ENCODE measurements at places on chromosomes 3 and 15.

DNA sequence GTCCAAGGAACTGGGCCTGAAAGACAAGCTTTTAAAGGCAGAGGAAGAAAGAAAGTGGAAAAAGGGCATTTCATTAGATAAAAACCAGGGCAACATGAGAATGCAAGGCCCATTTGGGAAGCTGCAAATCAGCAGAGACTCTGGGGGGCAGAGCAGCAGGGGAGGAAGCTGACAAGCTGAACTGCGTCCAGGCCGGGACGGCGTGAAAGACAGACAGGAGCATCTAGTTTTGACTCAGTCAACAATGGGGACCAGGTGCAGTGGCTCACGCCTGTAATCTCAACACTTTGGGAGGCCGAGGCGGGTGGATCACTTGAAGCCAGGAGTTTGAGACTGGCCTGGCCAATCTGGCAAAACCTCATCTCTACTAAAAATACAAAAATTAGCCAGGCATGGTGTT lies 69.9 kb downstream of the CDC25A start:
- no peak for DNase-seq

- DNase-seq = no peak
Observed at GRCh38 chr3:128280481-128281052, 127.3 kb downstream of the EEFSEC start.

GRCh38 chr3:58573640-58574039 lies 3.6 kb downstream of the FAM107A start:
- DNase-seq = no peak

DNA sequence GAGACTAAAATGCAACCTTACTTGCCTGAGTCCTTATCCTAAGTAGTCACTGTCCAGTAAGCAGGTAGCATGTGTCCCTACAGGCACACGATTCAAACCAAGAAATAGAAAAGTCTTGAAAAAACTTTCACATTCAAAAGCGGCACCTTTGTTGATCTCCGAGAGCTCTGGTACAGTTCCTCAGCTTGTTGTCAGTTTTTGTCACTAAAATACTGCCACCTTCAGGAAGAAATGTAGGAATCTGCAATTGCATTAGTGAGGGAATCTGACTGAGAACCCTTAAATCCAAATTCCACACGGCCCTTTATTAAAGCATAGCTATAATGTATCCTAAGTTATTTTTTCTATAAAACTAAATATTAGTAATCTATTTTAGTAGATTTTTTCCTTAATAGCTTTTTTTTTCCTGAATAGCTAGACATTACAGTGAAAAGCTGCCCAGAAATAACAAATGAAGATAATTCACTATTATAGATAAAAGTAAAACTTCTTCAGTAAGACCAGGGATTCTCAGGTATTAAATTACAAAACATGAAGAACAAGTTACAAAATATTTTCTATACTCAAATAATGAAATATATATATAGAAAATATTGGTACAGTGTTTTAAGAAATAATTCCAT lies 44.0 kb downstream of the CCDC54 start:
- DNase-seq = no peak

- DNase-seq = no peak
Observed at GRCh38 chr15:29440541-29440940, 170.9 kb upstream of the NSMCE3 start.

GRCh38 chr15:78642331-78642730 lies 1.3 kb upstream of the CHRNB4 start:
- no peak for DNase-seq

DNA sequence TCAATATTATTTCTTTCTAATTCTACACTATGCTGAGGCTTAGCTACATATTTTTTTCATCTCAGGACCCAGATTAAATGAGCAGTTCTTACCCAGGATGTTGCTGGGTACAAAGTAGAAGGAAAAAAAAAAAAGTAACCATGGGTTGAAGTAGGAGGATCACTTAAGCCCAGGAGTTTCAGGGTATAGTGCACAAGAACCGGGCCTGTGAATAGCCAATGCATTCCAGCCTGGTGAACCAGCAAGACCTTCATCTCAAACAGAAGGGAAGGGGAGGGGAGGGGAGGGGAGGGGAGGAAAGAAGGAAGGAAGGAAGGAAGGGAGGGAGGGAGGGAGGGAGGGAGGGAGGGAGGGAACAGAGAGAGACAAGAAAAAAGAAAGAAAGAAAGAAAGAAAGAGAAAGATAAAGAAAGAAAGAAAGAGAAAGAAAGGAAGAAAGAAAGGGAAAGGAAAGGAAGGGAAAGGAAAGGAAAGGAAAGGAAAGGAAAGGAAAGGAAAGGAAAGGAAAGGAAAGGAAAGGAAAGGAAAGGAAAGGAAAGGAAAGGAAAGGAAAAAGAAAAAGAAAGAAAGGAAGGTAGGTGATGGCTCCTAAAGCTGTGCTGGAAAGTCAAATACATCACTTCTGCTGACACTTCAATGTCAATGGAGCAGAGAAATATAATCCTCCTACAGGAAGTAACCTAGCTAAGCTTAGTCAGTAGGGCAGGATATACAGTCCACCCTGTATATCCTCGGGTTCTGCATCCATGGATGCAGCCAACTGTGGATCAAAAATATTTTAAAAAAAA lies 206.8 kb upstream of the TGFBR2 start:
- no peak for DNase-seq

DNA sequence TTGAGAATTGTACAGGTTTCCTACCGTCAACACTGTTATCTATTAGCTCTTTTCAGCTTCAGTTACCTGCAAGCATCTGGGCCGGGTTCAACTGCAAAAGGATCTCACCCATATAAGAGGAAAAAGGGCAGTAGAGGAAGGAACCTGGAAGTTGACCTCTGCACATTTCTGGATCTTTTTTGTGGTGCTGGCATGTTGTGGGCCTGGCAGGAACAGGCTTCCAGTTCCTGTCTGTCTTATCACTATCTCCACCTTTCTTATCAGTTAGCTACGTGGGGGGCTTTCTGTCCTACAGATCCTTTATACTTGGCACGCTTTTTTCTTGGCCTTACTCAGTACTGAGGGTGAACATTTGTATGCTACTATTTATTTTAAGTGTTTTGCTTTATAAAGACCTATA lies 42.2 kb upstream of the TJP1 start:
- no peak for DNase-seq

- DNase-seq = no peak
Observed at GRCh38 chr3:53181024-53181371, 20.0 kb downstream of the PRKCD start.

- no peak for DNase-seq
Observed at GRCh38 chr3:55571913-55572312, 84.8 kb upstream of the WNT5A start.

GRCh38 chr3:98705694-98706093 lies 57.4 kb upstream of the ST3GAL6 start:
- no peak for DNase-seq

- DNase-seq = no peak
Observed at GRCh38 chr3:150605998-150606641, 3.0 kb downstream of the SELENOT start.

- no peak for DNase-seq
Observed at GRCh38 chr3:110494093-110494490, 577.5 kb upstream of the NECTIN3 start.

GRCh38 chr3:110420158-110420641 lies 651.4 kb upstream of the NECTIN3 start:
- no peak for DNase-seq

DNA sequence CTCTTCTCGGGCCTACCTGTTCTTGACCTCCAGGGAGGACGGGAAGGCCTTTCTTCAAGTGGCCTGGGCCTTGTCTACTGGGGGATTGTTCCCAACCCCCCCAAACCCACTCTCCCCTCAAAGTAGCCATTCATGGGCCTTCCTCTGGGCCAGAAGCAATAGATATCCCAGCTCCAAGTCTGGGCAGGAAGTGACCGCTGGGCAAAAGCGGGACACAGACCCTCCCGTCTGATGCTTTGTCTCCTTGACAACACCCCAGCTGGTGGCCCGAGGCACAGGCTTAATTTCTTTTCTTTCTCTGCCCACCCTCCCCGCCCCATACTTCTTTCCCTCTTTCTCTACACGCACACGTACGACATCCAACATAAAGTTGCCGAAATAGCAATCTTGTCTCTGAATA lies 41.4 kb upstream of the FEZF2 start:
- DNase-seq = no peak

- DNase-seq = no peak
Observed at GRCh38 chr15:91192690-91193377, 92.8 kb downstream of the SV2B start.

- no peak for DNase-seq
Observed at GRCh38 chr15:101827257-101827656, 15.3 kb downstream of the OR4F15 start.

DNA sequence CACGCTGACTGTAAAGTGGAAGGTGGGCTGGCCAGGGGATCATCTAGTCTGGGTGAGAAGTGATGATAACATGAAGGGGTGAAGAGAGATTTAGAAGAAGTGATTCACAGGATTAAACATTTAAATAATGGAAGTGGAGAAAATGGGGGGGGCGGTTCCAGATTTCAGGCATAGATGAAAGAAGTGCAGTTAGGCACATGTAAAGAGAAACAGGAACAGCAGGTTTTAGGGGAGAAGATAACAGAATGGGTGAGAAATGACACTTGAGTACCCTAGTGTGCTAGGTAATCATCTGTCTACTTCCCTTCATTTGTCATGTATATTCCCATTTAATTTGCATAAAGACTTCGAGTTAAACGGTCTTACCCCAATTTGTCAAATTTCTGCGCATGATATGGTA lies 15.3 kb downstream of the B3GNT5 start:
- no peak for DNase-seq

DNA sequence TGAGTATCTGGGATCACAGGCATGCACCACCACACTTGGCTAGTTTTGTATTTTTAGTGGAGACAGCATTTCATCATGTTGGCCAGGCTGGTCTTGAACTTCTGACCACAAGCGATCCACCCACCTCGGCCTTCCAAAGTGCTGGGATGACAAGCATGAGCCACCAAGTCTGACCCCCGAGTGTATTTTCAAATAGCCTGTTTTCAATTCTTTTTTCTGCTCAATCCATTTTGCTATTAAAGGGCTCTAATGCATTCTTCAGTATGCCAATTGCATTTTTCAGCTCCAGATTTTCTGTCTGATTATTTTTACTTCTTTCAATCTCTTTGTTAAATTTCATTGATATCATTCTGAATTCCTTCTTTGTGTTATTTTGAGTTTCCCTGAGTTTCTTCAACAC lies 5.8 kb downstream of the OR5H6 start:
- no peak for DNase-seq

DNA sequence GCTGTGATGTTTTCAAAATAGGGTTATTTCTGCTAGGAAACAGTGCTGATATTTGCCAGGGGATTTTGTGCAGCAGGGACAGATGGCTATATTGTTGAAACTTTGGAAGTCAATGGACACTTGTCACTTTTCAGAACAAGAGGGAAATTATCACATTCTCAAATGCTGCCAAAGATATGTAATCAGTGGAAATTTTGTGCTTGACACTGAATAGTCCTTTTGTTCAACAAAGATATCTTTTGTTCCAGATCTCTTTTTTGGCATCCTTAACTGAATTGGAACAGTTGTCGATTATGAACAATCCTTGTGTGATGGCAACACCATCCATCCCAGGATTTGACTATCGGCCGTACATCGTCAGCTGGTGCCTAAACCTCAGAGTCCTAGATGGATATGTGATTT lies 7.8 kb downstream of the CEP97 start:
- no peak for DNase-seq

GRCh38 chr3:64801856-64802255 lies 114.1 kb upstream of the ADAMTS9 start:
- DNase-seq = no peak

- no peak for DNase-seq
Observed at GRCh38 chr3:59659755-59660154, 609.9 kb upstream of the CFAP20DC start.

DNA sequence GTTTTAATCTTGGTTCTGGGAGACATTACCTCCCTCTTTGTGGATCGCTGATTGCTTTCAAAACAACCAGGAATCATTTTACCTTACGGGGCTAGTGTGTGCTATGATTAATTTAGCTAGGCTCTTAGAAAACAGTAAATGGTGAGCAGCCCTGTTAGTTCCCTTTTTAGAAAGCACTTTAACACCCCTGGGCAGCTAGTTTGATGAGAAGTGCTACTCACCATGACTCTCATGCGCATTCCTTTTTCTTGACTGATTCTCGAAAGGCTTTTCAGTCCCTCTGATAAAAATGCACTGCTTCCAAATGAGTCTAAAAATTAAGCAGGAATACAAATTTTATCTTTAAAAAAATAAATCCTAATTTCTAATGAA lies 75.3 kb upstream of the LEKR1 start:
- no peak for DNase-seq

DNA sequence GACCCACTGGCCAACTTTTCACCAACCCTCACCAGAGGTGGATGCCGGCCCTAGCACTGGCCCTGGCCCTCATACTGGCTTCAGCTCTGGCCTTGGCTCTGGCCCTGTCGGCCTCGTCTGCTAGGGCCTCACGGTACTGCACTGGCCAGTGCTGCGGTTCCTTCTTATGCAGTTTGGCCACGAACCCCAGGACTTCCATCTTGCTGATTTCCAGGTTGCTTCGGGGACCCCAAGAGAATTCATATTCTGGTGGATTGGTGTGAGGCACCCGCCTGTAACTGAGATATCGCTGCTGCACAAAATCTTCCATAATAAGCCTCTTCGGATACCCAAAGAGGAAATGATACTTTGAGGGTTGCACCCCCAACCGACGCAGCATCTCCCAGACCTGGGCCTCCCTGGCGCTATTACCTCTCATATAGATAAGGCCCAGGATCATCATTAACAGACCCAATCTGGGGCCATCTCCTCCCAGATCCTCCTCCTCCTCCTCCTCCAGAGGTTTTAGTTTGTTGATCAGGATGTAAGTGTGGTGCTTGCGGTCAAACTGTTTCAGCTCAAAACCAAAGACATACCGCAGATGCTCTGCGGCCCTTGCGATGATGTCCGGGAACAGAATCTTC lies 883 bp downstream of the MAGEF1 start:
- no peak for DNase-seq

DNA sequence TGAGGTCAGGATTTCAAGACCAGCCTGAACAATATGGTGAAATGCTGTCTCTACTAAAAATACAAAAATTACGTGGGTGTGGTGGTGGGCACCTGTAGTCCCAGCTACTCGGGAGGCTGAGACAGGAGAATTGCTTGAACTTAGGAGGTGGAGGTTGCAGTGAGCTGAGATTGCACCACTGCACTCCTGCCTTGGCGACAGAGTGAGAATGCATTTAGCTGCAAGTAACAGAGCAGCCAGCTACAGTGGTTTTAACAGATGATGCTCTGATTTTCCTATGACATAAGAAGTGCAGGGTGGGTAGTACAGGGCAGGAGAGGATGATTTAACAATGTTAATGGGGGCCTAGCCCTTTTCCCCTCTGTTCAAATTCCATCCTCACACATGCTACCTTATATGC lies 267.9 kb downstream of the RPLP1 start:
- no peak for DNase-seq

- DNase-seq = no peak
Observed at GRCh38 chr3:133487204-133487603, 86.3 kb upstream of the CDV3 start.

DNA sequence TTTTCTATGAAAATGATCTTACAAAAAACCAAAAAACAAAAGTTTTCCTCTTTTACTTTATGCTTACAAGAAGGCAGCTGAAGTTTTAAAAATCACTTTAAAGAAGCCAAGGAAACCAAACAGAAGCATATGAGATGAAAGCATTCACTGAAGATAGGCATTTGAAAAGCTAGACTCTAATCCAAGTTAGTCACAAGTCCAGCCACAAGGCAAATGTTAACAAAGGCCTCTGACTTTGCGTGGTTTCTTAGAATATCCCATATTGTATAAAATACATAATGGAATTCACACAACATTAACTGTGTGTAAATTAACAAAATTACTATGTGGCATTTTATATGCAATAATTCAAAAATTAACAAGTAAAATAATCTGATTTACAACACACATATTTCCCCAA lies 17.7 kb downstream of the MRPL3 start:
- no peak for DNase-seq

Data from stimulated activated CD8-positive, alpha-beta memory T cell treated with anti-CD3 and anti-CD28 coated beads, Interleukin-2, amount 100 ng/mL, for 48 hours (primary cell).